ENCODE measurements at places on chromosomes 3 and 15.

DNA sequence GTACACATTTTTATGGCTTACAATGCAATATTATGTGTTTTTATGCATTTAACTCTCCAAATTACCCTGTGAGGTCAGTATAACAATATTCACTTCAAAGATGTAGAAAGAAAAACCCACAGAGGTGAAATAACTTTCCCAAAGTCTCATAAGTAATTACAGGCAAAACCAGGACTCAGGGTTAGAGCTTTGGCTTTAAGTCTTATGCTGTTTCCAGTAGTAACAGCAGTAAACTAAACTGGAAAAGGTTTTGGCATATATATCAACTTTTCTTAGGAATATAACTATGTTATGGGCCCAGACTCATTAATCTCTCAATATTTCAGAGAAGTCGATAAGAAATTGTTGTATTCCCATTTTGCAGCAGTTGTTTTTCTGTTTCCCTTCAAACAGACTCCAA, 206.3 kb upstream of the KCNMB2 start:
- DNase-seq = no peak

GRCh38 chr3:172355836-172356235, 92.4 kb downstream of the GHSR start:
- no peak for DNase-seq

- no peak for DNase-seq
These were observed 5.5 kb downstream of the CSRNP1 start for GRCh38 chr3:39147711-39148434.

- DNase-seq = no peak
These were observed 72.0 kb downstream of the CNTN3 start for GRCh38 chr3:74542441-74542840.

GRCh38 chr3:144128108-144128892, 156.7 kb downstream of the DIPK2A start:
- no peak for DNase-seq

GRCh38 chr3:38627956-38628355, 21.5 kb downstream of the SCN5A start:
- DNase-seq = no peak

DNA sequence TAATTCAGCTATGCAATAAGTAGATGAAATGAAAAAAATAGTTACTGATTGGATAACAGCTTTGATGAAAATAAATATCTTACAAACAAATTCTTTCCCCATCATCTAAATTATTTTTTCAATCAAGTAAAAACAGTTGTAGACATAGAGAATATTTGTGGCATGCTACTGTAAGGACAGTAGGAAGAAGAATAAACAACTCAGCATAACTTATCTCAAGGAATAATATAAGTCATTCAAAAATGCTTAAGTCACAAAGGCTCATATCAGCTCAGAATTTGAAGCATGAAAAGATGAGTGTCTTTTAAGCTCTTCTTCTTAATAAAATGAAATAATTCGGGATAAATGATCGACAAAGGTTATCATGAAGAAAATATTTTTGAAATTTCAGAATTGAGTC, 1029.0 kb downstream of the ROBO1 start:
- DNase-seq = no peak

DNA sequence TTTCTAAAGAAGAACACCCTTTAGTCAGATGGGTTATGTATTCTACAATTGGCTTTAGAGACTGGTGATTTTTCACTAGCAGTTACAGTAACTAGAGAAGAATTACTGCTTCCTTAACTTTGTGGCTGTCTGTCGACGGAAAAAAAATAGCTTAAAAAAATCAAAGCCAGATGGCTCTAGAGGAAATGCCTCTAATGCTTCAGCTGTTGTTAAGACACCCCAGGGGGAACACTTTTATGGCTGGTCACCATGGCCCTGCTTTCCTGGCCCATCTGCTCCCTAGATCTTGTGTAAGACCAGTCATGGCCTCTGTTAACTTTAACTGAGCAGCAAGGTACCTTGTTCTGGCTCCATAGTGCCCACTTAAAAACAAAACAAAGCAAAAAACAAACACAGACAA, 198.6 kb upstream of the PLSCR5 start:
- DNase-seq = no peak

DNA sequence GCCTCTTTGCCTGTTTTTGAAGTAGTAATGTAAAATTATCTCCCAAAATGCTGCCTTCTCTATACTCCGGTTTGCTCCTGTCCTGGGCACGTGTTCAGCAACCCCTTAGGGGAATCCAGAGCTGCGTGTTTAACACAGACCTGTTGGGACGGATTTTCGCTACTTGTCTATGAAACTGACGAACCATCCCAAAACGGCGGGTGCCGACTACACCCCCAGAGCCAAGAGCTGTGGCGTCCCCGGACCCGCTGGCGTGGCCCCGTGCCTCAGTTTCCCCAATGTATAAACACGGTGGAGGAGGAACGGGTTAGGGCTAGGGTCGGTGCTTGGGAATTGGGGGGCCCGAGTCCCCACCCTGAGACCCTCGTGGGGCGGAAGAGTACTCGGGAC, 473 bp downstream of the FHIT start:
- DNase-seq = no peak

GRCh38 chr15:40754574-40754882, 526 bp downstream of the RMDN3 start:
- no peak for DNase-seq

- DNase-seq = no peak
These were observed 99.3 kb downstream of the BDH1 start for GRCh38 chr3:197456261-197457091.

GRCh38 chr15:50064673-50065072, 54.4 kb downstream of the ATP8B4 start:
- DNase-seq = no peak

GRCh38 chr15:66587749-66588148, 22.0 kb upstream of the LCTL start:
- DNase-seq = no peak

DNA sequence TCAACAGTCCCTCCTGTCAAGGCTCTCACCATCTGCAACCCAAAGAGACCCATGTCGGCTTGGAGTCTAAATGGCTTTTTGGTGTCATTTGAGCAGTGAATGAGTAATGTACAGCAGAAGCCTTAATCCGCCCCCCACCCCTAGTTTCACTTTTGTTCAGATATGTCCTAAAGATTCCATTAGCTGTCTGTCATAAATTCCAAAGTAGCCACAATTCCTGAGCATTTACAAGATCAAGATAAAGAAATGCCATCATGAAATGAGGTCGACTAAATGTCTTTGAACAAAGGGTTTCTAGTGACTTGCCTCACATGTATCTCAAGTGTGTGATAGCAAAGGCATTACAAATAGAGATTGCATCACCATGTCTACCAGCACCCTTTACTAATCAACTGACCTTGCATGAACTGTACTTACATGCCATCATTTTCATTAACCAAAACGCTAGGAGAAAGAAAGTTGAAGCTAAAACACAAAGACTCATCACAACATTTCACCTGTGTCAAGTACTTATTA, 123.8 kb upstream of the PHLDB2 start:
- DNase-seq = no peak

DNA sequence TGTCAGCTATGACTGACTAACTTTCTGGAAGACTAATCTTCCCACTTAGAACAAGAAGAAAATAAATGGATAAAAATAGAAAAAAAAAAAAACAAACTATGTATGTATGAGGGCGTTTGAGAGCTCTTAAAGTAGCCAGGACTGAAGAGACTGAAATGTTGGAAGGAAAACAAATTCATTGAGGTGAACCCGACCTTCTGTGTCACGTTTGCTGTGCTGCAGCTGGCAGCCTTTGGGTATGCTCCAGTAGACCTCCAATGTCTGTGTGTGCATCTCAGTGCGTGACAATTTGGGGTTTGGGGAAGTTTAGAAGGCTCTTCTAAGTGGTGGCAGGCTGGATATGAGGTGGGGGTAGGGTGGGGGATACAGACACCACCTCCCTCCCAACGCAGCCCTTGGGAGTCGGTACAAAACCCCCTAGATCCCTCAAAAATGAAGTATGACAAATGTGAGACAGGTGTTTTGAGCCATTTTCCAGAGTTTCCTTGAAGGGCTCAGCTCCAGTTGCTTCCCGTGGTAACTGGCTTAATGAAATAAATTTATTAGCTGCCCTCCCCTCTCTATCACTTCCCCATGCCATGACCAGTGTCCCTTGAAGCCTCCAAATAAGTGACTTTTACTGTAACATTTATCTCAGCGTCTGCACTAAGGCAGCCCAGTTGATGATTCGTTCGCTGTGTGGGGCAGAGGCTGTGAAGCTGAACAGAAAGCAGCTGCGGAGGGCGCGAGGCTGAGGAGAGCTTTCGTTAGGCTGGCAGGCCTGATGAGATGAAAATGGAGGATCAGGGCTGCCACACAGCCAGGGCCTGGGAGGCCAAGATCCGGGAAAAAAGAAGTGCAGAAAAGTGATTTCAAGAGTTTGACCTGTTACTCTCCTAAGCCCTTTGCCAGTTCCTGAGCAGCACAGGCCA, 34.9 kb upstream of the GABRB3 start:
- DNase-seq = peak; percentile 15

DNA sequence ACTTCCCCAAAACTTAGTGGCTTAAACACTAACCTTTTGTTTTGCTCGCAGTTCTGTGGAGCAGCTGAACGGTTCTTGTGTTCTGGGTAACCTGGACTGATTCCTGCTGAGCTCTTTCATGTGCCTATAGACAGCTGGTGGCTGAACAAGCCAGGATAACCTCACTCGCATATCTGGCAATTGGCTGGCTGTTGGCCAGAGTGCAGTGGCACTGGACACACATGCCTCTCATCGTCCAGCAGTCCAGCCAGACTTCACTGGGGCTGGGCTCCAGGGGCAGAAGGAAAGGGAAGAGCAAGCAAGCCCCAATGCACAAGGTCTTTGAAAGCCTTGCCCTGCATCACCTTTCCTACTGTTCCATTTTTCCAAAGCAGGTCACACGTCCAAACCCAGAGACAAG, 53.6 kb upstream of the GATA2 start:
- DNase-seq = no peak

DNA sequence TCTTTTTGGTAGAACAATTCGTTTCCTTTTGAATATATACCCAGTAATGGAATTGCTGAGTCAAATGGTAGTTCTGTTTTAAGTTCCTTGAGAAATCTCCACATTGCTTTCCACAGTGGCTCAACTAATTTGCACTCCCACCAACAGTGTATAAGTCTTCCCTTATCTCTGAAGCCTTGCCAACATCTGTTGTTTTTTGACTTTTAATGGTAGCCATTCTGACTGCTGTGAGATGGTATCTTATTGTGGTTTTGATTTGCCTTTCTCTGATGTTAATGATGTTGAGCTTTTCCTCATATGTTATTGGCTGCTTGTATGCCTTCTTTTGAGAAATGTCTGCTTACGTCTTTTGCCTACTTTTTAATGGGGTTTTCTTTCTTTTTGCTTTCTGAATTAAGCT, 270.6 kb upstream of the MEIS2 start:
- no peak for DNase-seq

DNA sequence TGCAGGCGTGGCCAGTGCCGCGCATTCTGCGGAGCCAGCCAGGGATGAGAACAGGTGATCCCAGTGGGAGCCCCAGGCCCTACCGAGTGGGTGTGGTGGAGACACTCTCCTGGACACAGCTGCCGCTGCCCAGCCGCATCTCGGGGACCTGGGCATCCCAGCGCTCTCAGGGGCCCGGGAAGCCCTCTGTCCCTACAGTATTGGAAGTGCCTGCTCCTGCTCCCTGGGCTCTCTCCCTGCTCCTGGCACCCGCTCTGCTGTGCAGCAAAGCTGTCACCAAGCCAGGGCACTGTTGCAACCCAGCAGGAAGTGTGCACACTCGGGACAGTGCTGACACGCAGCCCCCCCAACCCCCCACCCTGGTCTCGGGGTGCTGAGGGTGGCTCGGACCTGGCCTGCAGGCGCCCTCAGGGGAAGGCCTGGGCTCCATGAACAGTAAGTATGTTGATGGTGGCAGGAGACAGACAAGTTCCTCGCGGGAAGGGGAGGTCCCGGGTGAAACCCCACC, 1177.4 kb upstream of the GBE1 start:
- DNase-seq = no peak

DNA sequence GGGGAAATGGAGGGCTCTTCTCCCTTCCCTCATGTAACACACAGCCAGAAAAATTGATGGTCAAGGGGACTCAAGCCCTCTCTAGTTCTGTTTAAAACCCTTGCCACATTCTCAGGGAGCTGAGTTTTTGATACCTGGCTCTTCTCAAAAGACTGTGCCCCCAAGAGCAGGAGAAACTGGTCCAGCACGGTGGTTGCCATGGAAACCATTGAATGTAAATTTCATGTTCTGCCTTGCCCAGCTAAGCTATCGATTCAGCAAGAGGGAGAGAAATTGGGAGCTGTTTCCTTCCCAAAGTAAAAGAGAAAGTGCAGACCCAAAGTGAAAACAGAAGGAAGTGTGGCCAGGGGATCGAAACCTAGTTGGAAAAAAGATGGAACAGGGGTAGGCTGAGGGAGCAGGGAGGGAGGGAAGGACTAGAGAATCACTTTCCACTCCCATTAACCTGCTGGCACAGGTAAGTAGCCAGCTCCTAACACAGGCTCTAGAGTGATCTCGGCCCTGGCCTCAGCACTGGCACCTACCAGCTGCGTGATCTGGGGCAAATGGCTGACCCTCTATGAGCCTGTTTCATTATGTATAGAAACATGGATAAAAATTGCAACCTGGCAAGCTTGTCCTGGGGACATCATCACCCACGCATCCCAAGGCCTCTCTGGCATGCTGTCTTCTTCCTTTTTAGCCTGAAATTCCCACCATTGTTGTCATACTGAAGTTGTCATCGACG, 140.9 kb downstream of the TPRA1 start:
- DNase-seq = no peak

- no peak for DNase-seq
These were observed 50.0 kb upstream of the ARHGEF26 start for GRCh38 chr3:154071146-154071545.

- DNase-seq = no peak
These were observed 7.2 kb downstream of the TM4SF1 start for GRCh38 chr3:149369991-149370866.

DNA sequence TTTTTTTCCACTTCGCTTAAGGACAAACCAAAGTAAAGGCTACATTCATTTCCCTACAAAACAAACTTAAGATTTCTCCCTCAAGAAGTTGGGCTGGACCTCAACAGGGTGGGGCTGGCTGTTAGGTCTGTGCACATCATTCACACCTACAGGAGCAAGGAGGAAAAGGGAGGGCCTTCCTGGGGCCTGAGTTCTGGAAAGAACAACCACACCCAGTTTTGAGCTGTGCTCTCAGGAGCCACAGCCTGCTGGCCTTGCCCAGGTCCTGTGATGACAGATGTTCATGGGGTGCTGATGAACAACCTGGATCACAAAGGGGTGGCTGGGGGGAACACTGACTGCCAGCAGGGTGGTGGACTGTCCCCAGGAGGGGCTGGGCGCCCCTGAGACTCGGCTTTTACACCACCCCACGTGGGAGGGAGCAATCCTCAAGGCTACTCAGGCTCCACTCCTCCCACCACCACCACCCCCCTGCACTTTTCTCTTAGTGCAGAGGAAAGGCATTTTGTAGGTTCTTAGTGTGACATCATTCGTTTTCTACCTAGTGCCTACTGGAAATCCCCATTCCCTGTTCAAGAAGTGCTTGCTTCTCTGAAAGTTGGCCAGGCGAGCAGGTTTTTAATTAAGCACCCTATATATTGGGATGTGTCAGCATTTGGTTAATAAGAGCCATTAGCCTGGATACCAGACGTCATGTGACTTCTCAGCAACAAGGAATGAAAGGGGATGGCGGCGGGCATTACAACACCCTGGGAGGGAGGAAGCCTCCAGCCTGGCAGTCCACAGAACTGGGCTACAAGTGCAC, 35.7 kb downstream of the CCNB2 start:
- DNase-seq = no peak

- no peak for DNase-seq
These were observed 534.1 kb upstream of the KCNMB2 start for GRCh38 chr3:178002113-178002512.

Data from NCI-H1092 (cell line).